GM23338 (cell line): ENCODE measurements at places on chromosomes 3 and 15. TPM values are rescaled to one million over a fixed set of nuclear protein-coding genes. Genes with fewer than 3 reads are reported as not detected.

GABRR3 gene
- not detected in 2 replicates for total RNA-seq

OXSR1 gene
- 39.3 and 41.1 TPM in 2 replicates for total RNA-seq

LRRC31 gene
- not detected in 2 replicates for total RNA-seq

CYP11A1 gene
- 1.7 and 3.3 TPM in 2 replicates for total RNA-seq

MNS1 gene
- total RNA-seq, result 2.9 and 8.9 TPM in 2 replicates

FANCD2OS gene
- not detected in 2 replicates for total RNA-seq

COL6A5 gene
- total RNA-seq, result 0.03 TPM in 1 of 2 replicates, not detected in the other

GHRL gene
- total RNA-seq, result not detected in 2 replicates

PLIN1 gene
- 0.50 and 0.90 TPM in 2 replicates for total RNA-seq

CD200 gene
- 49.3 and 51.9 TPM in 2 replicates for total RNA-seq

GRCh38 chr15:67164401-67164791 lies 90.1 kb downstream of the AAGAB start:
- no peak for DNase-seq

DNA sequence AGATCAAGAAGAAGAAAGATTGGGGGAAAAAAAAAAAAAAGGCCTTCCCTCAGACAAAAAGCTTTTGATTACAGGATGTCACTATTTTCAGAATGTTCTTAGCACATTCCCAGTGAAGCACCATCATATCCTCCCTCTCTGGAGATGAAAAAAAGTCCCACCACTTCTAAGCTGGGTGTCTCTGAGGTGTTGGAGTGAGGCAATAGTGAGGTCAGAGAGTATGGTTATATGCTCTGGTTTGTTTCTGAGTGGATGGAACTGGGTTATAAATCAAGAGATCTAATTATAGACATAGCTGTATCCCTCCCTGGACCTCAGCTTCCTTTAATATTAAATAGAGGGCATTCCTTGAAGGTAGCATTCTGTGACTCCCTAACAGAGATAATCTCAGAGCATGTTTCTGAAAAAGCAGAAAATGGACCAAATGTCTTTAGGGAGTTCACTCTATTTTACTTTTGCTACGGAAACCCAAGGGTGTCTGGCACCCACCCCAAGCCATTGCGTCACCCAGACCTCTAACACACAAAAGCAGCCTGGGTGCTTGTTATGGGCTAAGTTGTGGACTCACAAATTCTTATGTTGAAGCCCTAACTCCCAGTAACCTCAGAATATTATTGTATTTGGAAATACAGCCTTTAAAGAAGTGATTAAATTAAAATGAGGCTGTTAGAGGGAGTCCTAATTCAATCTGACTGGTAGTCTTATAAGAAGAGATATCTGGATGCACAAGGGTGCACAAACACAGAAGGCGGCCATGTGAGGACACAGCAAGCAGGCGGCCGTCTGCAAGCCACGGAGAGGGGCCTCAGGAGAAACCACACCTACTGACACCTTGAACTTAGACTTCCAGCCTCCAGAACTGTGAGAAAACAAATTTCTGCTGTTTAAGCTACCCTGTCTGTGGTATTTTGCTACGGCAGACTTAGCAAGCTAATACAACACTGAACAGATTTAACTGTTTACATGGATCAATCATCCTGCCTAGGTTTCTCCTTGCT lies 81.5 kb downstream of the MB21D2 start:
- DNase-seq, result no peak

- no peak for DNase-seq
Measured at GRCh38 chr3:117853923-117854668, 1144.5 kb downstream of the TUSC7 start.

DNA sequence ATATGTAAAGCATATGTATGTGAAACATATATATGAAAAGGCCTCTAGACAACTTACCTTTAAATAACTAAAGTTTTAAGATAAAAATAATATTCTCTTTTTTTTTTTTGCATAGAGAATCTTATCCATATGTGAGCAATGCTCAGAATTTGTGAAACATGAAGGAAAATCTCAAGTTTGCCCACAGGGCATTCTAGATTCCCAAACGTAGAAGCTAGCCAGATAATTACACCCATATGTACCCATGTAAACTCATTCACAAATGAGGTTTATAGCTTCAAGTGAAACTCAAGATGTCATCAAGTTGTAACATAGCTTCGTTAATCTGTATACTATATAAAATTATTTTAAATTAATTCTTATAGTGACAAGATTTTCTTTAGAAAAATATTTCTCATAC lies 537.3 kb upstream of the NR2F2 start:
- DNase-seq, result no peak

GRCh38 chr15:41284427-41285177 lies 47.8 kb downstream of the OIP5 start:
- DNase-seq, result peak; percentile 18

DNA sequence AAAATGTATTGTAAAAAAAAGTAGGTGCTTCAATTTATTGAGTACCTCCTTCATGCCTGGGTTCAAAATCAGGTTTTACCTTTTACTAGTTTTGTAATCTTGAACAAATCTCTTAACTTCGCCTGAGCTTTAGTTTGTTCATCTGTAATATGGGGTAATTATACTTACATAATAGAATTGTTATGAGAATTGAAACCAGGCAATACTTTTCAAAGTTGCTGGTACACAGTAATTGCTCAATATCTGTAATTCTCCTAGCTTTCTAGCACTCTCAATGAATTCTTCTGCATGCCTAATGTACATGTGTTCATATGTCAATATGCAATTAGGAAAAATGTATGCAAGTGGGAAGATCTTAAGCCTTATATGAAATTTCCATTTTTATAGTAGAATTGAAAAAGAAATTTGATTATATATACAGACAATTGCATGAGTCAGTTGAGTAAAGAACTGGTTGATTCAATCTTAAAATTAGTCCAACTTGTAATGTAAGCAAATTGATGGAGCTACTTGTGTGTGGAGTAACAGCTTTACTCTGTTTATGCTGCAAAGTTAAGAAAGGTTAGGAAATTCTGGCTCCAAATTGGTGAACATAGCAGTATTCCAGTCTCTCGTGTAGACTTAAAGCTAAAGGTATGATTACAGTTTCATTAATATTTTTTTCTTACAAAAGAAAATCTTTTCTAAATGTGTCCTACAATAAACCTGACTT lies 4.1 kb downstream of the TNFSF10 start:
- no peak for DNase-seq

DNA sequence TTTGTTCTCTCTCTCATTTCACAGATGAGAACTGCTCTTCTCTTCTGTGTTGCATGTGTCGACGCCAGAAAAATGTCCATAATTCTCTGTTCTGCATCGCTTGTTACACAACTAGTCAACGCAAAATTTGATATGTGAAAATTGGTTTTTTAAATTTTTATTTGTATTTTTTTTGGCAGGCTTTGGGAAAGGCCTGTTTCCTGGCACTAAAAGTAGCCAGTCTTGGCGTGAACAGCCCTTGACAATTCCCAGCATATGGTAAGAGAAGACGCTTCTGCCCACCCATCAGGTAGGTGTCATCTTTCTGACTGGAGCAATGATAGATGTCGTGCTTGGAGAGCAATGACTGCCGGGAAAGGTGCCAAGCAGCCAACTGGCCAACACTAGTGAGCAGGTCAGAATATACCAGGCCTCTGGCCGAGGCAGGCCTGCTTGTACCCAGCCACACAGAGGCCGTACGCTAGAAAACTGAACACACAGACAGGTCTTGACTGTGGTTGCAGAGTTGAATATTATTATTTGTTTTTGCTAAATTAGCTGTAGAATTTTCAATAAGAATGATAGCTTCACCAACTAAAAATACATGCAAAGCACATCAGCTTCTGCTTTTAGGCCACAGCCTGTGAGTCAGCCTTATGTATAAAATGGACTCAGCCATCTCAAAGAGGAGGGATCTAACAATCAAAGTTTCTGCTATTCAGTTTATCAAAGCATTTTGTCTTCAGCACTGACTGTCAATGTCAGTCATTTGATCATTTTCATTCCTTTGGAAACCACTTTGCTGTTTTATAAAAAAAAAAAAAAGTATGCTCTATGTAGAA lies 837.5 kb downstream of the MCTP2 start:
- no peak for DNase-seq

GRCh38 chr3:150495563-150496168 lies 50.6 kb downstream of the SERP1 start:
- DNase-seq, result peak; percentile 66

- DNase-seq, result peak; percentile 62
Measured at GRCh38 chr3:57756528-57757401, 656 bp downstream of the SLMAP start.

- DNase-seq, result no peak
Measured at GRCh38 chr3:112464264-112464663, 35.0 kb downstream of the BTLA start.

DNA sequence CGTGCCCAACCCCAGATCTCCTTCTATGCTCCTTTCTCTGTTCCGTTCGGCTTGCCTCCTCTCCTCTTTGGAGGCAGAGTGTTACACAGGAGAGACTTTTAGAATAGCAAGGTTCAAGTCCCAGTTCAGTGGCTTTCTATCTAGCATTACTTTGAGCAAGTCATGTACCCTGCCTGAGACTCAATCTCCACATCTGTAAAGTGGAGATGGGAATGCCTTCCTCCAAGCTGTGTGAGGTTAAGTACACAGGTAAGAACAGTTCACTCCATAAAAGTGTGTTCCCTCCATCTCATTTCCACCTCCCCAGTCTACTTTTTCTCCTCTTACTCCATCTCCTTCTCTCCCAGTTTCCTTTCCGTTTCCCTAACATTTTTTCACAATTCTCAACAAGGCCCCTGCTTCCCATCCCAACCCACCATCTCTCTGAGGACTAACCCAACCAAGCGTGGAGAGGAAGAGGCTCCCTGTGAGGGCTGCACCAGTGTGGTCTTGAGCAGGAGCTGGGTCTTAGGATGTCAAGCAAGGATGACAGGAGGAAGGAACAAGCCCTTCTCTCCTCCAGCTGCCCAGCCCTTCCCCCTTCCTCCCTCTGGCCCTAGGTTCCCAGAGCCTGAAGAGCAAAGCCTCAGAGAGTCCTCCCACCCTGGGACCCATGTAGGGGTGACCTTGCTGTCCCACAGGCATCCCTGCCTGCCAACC lies 6.4 kb downstream of the ATP8B4 start:
- DNase-seq, result no peak

DNA sequence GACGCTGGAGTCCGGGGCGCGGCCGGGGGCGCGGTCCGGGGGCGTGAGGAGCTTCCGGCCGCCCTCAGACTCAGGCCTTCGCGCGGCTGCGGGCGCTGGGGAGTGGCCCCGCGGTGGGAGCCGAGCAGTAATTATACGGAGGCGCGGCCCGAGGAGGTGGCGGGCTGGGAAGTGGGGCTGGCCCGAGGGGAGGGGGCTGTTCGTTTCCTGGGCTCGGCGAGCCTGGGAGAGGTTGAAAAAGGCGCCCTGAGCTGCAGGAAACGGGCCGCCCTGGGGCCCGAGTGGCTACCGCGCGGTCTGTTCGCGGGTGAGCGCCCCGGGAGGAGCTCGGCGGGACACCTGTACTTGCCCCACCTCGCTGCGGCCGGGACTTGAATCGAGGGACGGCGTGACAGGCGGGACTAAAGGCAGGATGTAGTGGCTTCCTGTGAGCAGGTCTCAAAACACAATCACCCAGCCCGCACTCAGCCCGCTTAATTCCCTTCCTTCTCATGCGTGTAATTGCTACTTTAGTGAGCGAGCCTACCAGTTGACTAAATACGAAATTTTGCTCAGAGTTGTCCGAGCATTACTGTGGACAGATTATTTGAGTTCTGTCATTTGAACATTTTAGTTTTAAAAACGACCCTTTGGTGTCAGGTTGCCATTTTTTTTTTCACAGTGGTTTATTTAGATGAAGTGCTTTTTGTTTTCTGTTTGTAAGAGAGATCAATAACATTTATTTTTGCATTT lies 860 bp downstream of the RASA2 start:
- peak; percentile 85 for DNase-seq

DNA sequence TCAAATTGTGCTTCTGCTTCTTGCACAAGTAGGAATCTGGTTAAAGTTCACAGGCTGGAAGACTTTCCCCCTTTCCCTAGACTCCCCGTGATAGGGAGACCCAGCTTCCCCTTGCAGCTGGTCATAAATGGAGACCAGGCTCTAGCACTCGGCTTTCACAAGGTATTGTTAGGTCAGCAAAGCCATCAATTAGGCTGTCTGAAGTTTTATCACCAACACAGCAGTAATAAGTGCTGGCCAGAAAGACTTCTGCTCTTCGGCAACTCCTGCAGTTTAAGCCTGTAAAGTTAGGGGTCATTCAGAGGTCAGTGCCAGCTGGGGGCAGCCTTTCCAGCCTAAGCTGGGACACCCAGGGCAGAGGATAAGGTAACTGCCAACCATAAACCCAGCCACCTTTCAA lies 203.4 kb downstream of the MEIS2 start:
- DNase-seq, result no peak

DNA sequence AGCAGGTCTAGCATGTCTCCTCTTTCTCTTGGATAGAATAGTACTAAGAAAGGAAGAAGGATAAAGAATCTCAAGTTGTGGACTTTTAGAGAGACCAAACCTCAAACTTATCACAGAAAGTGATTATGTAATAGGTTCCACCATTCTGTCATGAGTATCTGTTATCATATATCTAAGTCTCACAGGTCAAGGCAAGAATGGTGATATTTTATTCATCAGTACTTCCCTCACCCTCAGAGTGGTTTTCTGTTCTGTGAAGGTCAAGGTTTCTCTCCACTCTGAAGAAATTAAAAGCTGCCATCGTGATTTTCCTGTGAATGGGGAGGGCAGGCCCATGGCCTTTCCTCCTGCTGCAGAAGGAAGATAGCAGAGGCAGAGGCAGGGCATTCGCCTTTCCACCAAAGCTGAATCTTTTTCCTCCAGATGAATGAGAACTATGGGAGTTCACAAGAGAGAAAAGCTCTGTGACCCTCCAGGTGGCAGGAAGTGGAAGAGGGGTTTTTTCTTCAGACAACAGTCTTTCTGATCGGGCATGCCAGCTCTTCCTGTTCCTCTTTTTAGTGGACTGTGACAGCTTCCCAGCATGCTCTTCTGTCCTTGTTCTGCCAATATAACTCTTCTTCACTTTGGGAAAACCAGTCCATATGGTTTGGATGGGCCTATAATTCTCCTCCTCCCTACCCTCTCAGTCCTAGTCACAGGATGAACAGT lies 37.1 kb upstream of the CCK start:
- no peak for DNase-seq

GRCh38 chr3:75985432-75985831 lies 200.1 kb upstream of the ZNF717 start:
- DNase-seq, result no peak

- DNase-seq, result no peak
Measured at GRCh38 chr3:15645740-15646501, 44.4 kb downstream of the BTD start.

DNA sequence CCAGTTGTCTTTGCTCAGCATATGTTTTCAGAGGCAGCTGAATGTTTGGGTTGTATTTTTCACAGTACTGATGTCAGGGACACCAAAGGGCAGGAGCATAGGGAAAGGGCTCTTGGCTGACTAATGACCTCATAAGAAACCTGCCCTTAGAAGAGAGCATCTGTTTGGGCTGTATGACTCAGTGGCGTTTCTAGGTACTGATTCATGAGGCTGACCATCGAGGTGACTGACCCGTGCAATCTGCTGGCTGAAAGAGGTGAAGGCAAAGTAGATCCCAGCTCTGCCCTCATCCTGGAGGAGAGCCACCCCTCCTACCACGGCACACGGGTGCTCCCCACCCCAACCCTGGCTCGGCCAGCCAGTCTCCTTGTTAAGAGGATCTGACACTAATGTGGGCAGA lies 8.3 kb downstream of the LMCD1 start:
- DNase-seq, result no peak

GRCh38 chr15:45710657-45711056 lies 75.8 kb downstream of the SQOR start:
- DNase-seq, result no peak
